ENCODE measurements at places on chromosomes 5 and 9.

- no peak overlapping the region for H3K27ac ChIP-seq
- no peak overlapping the region for H3K4me3 ChIP-seq
- no peak for DNase-seq
Measured at GRCh38 chr9:87890837-87891236, 8.2 kb downstream of the SPATA31E1 start.

DNA sequence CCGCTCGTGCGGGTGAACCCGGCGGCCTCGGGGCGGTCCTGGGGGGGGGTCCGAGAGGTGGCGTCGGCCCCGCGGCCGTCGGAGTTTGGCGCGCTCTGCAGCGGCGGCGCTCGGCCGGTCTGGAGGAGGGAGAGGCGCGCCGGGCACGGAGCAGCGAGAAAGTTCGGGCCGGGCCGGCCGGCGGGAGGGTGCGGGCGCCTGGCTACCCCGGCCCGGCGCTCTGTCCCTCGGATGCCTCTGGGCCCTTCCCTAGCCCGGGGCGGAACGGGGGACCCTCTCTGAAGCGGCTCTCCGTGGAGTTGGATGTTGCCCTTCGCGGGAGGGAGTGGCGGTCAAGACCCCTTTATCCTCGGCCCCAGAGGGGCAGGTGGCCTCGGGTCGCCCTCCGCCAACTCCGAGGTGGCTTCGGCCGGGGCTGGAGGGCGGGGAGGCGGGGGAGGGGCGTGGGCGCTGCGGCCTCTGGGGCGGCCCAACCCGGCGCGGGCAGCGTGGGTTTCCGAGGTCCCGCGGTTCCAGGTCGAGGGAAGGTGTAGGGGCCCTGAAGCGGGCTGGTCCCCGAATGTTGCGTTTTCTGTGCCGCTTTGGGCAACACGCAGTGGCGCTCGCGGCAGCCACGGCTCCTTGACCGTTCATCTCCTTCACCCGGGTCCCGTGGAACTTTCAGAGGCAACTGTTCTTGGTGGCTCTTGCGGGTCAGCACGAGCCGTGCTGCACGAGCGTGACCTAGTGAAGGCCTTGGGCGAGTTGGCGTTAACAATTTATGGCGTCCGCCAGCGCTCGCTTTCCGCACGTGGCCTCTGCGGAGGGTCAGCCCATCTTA, 290.5 kb downstream of the DOCK8 start:
- peak overlapping the region; percentile 76 for H3K4me3 ChIP-seq
- peaks cover 33% of the 10 kb centered on the region for H3K27me3 ChIP-seq
- peaks cover 18% of the 10 kb centered on the region for H3K4me1 ChIP-seq
- H3K36me3 ChIP-seq: no peaks in the 10 kb centered on the region
- no peak overlapping the region for H3K27ac ChIP-seq
- DNase-seq: no peak

DNA sequence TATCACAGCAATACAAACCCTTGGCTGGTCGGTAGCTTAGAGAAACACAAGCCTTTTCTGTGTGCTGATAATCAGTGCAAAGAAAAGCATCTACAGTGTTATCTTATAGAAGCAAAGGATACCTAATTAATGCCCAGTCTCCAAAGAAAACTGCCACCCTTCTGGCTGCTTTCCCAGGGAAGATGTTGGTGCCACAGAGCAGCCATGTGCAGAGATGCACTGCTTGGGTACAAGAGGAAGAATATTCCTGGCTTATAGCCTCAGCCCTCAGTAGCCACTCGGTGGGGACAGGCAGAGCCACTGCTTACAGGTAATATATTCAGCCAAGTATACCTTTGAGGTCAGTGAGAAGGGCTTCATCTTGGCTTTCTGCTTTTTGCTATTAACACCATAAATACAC, 185.3 kb downstream of the PCSK1 start:
- DNase-seq: no peak
- H3K27me3 ChIP-seq: no peaks in the 10 kb centered on the region
- H3K4me3 ChIP-seq: peak overlapping the region; percentile 25
- H3K27ac ChIP-seq: no peak overlapping the region
- no peaks in the 10 kb centered on the region for H3K4me1 ChIP-seq

GRCh38 chr9:70601000-70601951, 186.8 kb upstream of the KLF9 start:
- peaks cover 6% of the 10 kb centered on the region for H3K4me1 ChIP-seq
- peak; percentile 100 for DNase-seq
- no peak overlapping the region for H3K27ac ChIP-seq
- no peaks in the 10 kb centered on the region for H3K36me3 ChIP-seq
- peak overlapping the region; percentile 59 for H3K4me3 ChIP-seq

GRCh38 chr9:69578026-69578425, 94.1 kb downstream of the APBA1 start:
- no peak overlapping the region for H3K27ac ChIP-seq
- H3K4me1 ChIP-seq: peaks cover 11% of the 10 kb centered on the region
- no peaks in the 10 kb centered on the region for H3K36me3 ChIP-seq
- DNase-seq: no peak
- H3K4me3 ChIP-seq: no peak overlapping the region
- no peaks in the 10 kb centered on the region for H3K27me3 ChIP-seq

DNA sequence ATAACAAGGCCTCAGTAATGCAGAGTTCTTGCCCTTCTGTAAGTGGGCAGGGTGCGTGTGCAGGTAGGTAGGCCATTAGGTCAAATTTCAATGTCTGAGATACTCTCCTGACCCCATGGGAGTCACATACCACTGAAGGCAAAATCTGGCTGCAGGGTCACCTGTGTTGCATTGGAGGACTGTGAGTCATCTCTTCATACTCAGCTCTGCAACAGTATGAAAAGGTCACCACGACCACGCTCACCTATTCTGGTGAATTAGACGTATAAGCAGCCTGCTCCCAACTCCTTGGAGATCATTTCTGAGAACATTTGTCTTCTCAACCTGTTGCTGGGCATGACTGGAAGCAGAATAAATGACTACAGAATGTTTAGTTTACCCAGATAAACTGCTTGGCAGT, 599.8 kb downstream of the PDE4D start:
- no peak overlapping the region for H3K27ac ChIP-seq
- peaks cover 1% of the 10 kb centered on the region for H3K4me1 ChIP-seq
- no peak for DNase-seq
- no peaks in the 10 kb centered on the region for H3K27me3 ChIP-seq
- H3K36me3 ChIP-seq: no peaks in the 10 kb centered on the region
- H3K4me3 ChIP-seq: no peak overlapping the region

DNA sequence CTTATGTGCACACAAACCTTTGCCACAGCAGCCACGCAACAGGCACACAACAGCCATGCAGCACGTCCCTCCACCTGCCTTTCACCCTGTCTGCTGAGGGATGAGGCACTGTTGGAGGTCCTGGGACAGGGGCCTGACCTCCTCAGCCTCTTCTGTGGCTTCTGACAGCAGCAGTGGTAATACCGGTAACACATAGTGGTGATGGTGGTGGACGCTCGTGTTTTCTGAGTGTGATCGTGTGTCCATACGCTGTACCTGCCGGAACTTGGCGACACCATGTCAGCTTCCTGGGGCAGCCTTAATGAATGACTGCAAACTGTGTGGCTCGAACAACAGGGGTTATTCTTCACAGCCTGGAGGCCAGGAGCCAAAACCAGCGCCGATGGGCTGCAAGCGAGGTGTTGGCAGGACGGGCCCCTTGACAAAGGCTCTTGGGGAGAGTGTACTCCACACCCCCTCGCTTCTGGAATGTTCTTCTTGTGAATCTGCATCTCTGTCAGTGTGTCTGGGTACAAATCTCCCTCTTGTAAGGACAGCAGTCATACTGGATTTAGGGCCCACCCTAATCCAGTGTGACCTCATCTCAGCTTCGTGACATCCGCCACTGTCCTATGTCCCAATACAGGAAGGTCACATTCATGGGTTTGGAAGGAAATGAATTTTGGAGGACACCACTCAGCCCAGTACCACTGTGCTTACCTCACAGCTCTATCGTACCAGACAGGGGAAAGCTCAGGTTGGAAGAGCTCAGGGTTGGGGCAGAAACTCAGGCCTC, 55.3 kb upstream of the EXOC3 start:
- peaks cover 5% of the 10 kb centered on the region for H3K36me3 ChIP-seq
- H3K27me3 ChIP-seq: no peaks in the 10 kb centered on the region
- no peak overlapping the region for H3K27ac ChIP-seq
- DNase-seq: no peak
- H3K4me1 ChIP-seq: peaks cover 6% of the 10 kb centered on the region
